ENCODE measurements at places on chromosomes 16 and 17. TPM values are rescaled to one million over a fixed set of nuclear protein-coding genes. Genes with fewer than 3 reads are reported as not detected.

- no peak for DNase-seq
These were observed 53.7 kb downstream of the NFAT5 start for GRCh38 chr16:69619514-69619913.

DNA sequence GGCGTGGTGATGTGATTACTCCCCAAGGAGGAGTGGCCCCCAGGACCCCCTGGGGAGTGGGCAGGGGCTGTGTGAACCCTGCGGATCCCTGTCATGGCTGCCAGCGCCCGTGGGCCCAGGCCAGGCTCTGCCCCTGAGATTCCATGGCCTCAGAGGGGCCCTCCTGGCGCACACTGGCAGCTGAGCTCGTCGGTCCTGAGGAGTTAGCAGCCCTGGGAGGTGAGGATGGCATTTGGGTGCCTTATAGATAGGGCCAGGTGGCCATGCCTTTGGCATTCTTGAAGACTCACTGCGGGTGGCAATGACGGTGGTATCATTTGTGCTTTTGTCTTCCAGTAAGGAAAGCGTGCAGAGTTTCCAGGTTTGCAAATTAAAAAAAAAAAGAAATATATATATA is 146.8 kb upstream of the GSE1 start:
- no peak for DNase-seq

The HEATR9 gene
- total RNA-seq, result not detected

DNA sequence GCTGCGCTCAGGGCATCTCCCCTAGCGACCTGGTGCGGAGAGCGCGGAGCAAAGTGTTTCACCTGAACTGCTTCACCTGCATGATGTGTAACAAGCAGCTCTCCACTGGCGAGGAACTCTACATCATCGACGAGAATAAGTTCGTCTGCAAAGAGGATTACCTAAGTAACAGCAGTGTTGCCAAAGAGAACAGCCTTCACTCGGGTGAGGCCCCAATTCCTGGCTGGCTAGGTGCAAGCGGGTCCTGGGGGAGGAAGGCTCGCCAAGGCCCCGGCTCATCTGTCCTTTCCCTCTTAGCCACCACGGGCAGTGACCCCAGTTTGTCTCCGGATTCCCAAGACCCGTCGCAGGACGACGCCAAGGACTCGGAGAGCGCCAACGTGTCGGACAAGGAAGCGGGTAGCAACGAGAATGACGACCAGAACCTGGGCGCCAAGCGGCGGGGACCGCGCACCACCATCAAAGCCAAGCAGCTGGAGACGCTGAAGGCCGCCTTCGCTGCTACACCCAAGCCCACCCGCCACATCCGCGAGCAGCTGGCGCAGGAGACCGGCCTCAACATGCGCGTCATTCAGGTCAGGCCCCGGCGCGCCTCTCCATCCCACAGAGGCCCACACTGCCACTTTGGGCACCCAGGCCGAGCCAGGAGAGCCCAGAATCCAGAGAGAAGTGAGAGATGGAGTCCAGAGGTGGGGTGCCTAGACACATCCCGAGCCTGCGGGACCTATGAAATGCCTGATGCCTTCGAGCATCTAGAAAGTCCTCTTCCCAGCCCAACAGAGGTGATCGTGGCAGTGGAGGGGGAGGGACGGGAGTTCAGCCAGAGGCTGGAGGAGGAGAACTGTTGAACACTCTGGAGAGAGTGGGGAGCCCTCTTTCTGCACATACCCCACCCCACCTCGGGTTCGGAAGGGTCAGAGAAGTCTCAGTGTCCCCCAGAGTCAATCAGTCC is 3.3 kb downstream of the LHX1 start:
- DNase-seq, result no peak

- DNase-seq, result no peak
These were observed 151.1 kb upstream of the WSCD1 start for GRCh38 chr17:5919089-5919488.

DNA sequence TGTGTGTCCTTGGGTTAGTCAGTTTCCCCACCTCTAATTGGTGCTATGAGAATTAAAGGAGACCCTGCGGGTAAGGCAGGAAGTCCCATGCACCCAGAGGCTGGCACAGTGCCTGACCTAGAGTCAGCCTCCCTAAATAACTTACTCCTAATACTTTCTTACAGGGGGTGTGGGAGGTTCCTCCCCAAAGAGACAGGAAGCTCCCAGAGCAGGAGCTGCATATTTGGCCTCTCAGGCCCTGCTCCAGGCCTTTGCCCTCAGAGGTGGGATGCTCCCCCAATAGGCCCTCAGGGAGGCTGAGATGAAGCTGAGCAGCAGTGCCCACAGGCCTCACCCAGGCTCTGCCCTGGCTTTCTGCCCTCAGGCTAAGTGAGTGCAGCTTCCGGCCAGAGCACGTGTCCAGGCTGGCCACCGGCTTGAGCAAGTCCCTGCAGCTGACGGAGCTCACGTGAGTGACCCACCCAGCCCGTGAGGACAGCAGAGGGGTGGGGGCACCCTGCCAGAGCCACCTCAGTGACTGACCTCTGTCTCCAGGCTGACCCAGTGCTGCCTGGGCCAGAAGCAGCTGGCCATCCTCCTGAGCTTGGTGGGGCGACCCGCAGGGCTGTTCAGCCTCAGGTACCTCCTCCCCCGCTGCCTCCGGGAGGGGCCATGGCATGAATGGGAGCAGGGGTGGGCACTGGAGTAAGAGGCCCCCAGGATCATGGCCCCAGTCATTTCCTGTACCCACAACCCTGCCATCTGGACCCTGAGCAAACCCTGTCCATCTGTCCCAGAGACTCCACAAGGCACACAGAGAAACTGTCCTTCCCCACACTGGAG is 31.1 kb upstream of the CPNE2 start:
- DNase-seq, result no peak

GRCh38 chr16:82655072-82655714 is 28.4 kb downstream of the CDH13 start:
- DNase-seq, result peak; percentile 47

The FAM117A gene
- 12.1 TPM for total RNA-seq

The ZNF768 gene
- total RNA-seq, result 10.7 TPM

GRCh38 chr16:72138064-72138572 is 33.8 kb downstream of the PMFBP1 start:
- no peak for DNase-seq

DNA sequence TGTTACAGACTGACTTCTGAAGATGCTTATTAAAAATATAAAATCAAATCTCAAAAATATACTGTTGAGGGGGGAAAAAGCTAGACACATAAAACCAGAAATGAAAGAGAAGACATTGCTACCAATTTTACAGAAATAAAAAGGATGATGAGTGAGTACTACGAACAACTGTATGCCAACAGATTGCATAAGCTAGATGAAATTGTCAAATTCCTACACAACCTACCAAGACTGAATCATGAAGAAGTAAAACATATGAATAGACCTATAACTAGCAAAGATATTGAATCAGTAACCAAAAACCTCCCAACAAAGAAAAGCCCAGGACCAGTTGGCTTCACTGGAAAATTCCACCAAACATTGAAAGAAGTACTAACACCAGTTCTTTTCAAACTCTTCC is 3.5 kb upstream of the CAPNS2 start:
- no peak for DNase-seq

GRCh38 chr17:74213861-74214391 is 555 bp downstream of the TTYH2 start:
- no peak for DNase-seq

- no peak for DNase-seq
These were observed 7.1 kb downstream of the UTS2R start for GRCh38 chr17:82378741-82379021.

The TEKT5 gene
- not detected for total RNA-seq

DNA sequence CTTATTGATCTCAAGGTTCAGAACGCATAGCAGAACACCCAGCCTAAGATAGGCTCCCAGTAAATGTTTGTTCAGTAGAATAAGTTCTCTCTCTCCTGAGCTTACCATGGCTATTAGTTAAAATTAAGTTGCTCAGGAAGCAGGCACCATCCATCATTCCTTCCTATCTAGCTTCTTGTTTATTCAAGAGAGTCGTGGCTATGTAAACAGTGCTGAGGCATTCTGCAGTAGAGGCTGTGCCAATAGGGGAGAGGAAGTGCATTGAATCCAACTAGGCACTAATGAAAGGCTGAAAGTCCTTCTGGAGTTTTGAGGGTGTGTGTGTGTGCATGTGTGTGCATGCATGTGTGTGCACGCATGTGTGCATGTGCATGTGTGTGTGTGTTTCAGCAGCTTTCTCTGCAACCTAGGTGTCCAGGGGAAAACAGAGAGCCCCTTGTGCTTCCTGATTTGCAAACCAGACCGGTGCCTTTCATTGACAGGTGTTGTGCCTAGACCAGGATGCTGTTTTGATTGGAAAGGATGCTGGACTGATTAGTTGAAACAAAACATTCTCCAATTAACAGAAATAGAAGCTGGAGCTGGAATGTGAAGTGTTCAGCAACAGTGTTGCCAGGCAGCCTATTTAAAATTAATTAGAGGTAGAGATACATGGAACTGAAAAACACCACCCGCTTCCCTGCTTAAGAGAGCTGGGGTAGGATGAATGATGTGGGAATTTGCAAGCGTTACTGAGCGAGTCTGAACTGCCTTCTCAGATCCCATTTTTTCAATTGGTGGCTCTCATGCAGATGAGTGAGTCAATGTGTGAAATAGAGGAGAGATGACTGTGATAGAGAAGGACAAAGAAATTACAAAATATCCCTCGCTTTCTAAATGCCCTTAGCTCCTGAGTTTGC is 103.3 kb upstream of the CLEC3A start:
- no peak for DNase-seq

- DNase-seq, result no peak
These were observed 481.9 kb downstream of the SOX9 start for GRCh38 chr17:72602517-72603419.

DNA sequence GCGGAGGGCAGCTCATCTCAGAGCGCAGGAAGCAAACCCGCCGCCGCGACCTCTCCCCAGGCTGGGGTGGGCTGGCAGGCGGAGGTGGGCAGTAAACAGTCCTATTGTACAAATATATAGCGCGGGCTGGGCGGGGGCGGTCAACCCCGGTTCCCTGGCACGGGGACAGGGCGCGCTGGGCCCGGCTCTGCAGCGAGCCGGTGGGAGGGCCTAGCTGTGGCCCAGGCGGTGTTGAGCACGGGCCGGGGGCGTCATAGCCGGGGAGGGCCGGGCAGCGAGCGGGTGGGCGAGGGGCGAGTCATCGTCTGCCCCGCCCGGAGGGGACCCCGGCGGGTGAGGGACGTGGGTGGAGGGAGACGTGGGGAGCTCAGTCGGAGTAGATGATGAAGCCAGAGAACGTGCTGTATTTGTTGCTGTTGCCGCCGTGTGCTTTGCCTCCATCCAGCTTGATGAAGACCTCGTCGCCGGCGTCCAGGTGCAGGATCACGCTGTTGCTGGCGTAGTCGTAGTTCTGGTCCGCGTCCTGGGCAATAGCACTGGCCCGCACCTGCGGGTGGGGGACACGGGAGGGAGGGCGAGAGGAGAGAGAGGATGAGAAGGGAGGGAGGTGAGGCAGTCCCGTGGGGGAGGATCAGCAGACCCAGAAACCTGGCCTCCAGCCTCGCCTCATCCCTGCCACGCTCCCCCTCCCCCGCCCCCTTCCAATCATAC is 8.1 kb downstream of the C1QL1 start:
- peak; percentile 23 for DNase-seq

DNA sequence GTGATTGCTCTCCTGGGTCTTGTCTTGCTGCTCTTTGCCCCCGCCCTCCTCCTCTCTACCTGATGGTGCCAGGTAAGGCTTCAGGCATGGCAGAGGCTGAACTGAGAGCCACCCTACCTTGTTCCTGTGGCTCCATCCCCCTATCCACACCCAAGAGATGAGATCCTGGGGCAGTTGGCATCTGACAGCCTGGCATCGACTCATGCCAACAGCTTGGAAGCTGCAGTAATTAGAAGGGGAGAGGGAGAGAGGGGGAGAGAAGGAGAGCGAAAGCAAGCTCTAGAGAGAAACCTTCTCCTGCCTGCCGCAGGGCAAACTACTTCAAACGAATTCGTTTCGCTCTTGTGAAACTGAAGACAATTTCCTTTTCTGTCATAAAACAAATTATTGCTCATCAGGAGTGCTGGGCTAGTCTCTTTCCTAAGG is 13.8 kb upstream of the SP6 start:
- DNase-seq, result no peak

All from activated T-cell treated with anti-CD3 and anti-CD28 coated beads, Interleukin-2, amount 50 U/mL, for 4 hours (primary cell).